Occipital lobe (tissue), 3 donors: ENCODE measurements at places on chromosomes 2 and 18. TPM values are rescaled to one million over a fixed set of nuclear protein-coding genes. Genes with fewer than 3 reads are reported as not detected.

Gene FAM161A
- 30.3 TPM for total RNA-seq

Gene TRIM54
- total RNA-seq, result not detected

Gene DSG2
- 3.3 TPM for total RNA-seq

Gene TSN
- 78.3 TPM for total RNA-seq

Gene STRADB
- total RNA-seq, result 106 TPM

Gene RALB
- total RNA-seq, result 35.6 TPM

Gene MSH2
- total RNA-seq, result 75.6 TPM

Gene BCL2L11
- 3.7 TPM for total RNA-seq

Gene ATL2
- total RNA-seq, result 144 TPM

Gene ADAM23
- total RNA-seq, result 18.9 TPM

Gene CRYGD
- 1.7 TPM for total RNA-seq

Gene CPS1
- total RNA-seq, result 6.6 TPM

Gene GPR45
- 0.78 TPM for total RNA-seq

Gene TDRD15
- 3.0 TPM for total RNA-seq

Gene QPCT
- 5.9 TPM for total RNA-seq

Gene MGAT4A
- total RNA-seq, result 40.7 TPM

Gene LINC00305
- not detected for total RNA-seq

Gene FBXO15
- total RNA-seq, result 3.1 TPM

Gene KDM3A
- 31.4 TPM for total RNA-seq

Gene B3GNT7
- 1.2 TPM for total RNA-seq

Gene EPAS1
- total RNA-seq, result 6.1 TPM

Gene TMEM247
- not detected for total RNA-seq

Gene EVX2
- not detected for total RNA-seq

Gene HNRNPLL
- 110 TPM for total RNA-seq

Gene ZC3H8
- 26.0 TPM for total RNA-seq

Gene PIEZO2
- total RNA-seq, result 8.0 TPM

Gene ABCG8
- 0.31 TPM for total RNA-seq

Gene MYO7B
- not detected for total RNA-seq

Gene SCYGR4
- total RNA-seq, result not detected

Gene CNDP1
- total RNA-seq, result 0.16 TPM

Gene GPR39
- 5.0 TPM for total RNA-seq

Gene WNT6
- not detected for total RNA-seq

Gene FASTKD1
- total RNA-seq, result 81.6 TPM

Gene ALPG
- not detected for total RNA-seq

Gene FBXO48
- 0.94 TPM for total RNA-seq

Gene CIB4
- not detected for total RNA-seq

Gene HAT1
- 62.1 TPM for total RNA-seq
